IPS DF 19.7 (cell line): ENCODE measurements at places on chromosomes 1 and 21.

DNA sequence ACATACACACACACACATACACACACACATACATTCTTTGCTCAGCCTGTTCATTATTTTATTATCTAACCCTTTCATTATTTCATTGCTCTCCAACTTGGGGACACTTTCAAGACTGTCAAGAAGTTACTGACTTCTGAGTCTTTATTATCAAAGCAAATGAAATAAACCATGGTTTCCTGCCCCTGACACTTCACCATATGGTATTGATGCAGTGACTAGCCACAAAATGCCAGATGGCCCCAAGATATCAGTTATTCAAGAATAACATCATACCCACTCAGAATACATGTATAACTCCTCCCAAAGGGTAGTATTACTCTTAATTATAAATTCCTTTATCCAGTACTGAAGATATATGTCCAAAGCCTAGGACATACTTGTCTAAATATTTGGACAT is 197.3 kb downstream of the MRPL39 start:
- no peak for DNase-seq

- no peak for DNase-seq
Measured at GRCh38 chr1:228059634-228060457, 22.7 kb upstream of the ARF1 start.

DNA sequence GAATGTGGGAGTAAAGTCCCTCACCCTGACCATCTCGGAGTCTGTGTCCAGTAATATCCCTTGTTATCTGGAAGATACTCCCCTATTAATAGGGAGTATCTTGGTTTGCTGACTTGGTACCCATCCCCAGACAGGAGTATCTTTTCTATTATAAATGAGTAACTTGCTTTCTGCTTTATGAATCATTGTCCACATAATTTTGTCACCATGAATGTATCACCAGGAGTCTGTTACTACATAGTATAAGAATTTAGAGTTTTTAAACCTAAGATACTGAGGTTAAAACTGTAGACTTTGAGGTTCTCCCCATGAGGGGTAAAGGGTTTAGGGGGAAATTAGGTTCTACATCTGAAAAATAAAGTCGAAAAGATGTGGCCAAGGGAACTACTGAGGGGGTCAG is 175.6 kb downstream of the FCRL5 start:
- DNase-seq = no peak

GRCh38 chr21:34941162-34941561 is 107.9 kb downstream of the RUNX1 start:
- DNase-seq = no peak

DNA sequence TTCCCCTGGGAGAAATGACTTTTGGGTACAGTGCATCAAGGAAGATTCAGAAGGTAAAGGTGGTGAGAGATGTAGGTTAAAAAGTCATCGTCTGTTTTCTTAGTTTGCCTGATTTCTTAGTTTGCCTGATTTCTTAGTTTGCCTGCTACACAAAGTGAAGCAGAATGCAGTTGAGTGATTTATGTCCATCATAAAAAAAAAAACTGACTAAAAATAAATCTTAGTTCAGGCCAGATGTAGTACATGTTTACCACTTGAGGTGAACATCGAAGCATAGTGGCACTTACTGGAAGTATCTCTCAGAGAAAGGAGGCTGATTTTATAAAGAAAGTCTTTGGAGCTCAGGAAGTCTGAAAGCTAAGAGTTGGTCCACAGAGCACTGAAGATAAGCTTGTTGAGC is 79.5 kb downstream of the LRRC8D start:
- DNase-seq = no peak

GRCh38 chr1:168236836-168237611 is 11.2 kb downstream of the SFT2D2 start:
- DNase-seq = no peak
